T-helper 2 cell treated with Interferon-gamma antibody and Interleukin-4, amounts not matched to agents 5 μg/mL and 100 μg/mL, for 36 hours (primary cell): ENCODE measurements at places on chromosomes 7 and 10.

GRCh38 chr10:131908151-131908550 lies 7.3 kb downstream of the PPP2R2D start:
- DNase-seq: no peak

DNA sequence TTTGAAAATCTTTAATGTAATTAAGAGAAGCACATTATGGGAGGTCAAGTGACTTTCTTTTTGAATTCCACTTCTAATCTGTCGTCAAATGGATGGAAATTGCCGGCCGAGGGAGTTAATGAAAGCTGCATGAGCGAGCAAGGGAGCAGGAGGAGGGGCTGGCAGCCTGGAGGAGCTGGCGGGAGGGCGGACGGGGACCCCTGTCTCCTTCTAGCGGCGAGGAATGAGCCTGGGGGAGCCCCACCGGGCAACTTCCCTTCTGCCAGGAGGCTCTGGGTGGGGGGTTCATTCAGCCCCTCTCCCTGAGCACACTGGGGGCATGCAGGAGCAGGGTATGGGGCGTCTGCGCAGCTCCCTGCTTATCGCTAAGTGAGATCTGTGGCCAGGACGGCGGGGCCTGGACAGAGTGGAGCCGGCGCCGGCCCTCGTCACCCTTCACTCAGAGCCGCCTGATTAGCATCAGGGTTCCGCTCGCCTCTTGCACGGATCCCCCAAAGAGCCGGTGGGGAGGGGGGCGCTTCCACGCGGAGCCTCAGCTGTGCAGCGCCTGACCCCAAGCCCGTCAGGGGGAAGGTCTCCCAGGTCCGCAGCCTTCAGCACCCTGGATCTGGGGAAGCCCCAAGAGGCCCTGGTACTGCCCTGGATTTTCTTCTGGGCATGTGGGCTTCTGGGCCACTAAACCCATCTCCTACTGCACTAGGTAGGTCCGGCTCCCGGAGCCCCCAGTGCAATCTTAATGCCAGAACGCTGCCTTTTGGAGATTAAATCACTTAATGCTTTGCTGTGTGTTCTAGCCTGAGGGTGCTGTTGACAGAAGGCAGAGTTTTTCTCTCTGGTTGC lies 680.8 kb downstream of the LRMDA start:
- no peak for DNase-seq

DNA sequence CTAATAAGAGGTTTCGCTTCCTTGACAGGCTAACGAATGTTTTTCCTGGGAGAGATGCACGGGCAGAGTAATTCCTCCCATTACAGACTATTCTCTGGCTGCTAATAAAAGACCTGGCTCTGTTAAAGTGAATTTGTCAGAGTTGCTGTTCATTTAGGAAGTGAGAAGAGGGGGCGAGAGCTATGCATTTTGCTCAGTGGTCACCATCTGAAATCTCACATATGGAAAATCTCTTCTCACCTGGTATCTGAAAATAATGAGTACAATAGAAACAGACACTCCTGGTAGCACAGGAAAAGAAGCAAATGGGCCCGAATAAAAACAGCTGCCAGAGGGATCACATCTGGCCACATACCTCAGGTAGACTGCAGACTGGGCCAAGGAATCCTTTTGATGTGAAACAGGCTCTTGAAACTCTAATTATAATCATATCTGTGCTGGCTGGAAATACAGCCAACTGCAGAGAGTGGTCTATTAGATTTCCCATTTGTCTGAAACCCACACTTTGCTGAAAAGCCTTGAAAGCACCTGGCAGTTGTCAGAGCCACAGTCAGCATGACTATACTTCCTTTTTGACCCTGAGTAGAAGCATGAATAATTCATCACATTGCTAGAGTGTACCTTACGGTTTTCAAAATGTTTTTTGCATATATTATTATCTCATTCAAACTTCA lies 33.6 kb downstream of the AOAH start:
- DNase-seq: no peak

GRCh38 chr10:93386631-93387369 lies 95.3 kb downstream of the MYOF start:
- DNase-seq: peak; percentile 10

GRCh38 chr7:6032167-6032566 lies 991 bp downstream of the ANKRD61 start:
- no peak for DNase-seq

- DNase-seq: no peak
Observed at GRCh38 chr10:55466806-55467504, 665.9 kb upstream of the PCDH15 start.

- no peak for DNase-seq
Observed at GRCh38 chr10:33419311-33419710, 84.8 kb upstream of the NRP1 start.

GRCh38 chr7:146074195-146074765 lies 42.3 kb upstream of the CNTNAP2 start:
- no peak for DNase-seq
